ENCODE measurements at places on chromosomes 6 and 20. TPM values are rescaled to one million over a fixed set of nuclear protein-coding genes. Genes with fewer than 3 reads are reported as not detected.
A peak's percentile ranks its signal among the peaks of the same experiment; 100 is the strongest.

DNA sequence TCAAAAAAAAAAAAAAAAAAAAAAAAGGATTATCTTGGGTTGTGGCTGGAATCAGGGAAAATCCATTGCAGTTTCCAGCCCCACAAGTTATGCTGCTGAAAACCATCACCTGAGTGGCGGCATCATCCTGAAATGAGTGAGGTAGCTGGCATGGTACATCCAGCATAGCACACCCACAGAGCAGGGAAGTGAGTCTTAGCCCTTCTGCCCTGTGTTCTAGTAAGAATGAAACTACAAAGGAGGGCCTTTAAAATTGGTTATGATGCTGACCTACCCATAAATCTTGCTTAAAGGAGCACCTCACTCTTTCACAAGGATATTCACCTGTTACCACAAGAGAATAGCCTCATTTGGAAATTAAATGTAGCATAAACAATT lies 119.2 kb downstream of the NFATC2 start:
- DNase-seq = no peak

DNA sequence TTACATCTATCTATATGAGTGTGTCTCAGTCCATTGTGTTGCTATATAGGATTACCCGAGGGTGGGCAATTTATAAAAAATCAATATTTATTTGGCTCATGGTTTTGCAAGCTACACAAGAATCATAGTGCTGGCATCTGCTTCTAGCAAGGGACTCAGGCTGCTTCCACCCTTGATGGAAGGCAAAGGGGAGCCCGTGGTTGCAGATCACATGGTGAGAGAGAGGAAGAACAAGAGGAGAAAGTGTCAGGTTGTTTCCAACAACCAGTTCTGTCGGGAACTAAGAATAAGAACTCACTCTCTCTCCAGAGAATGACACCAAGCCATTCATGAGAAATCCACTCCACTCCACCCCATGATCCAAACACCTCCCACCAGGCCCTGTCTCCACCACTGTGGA lies 48.2 kb upstream of the TENT5A start:
- DNase-seq = no peak

- no peak for DNase-seq
These were observed 34.1 kb upstream of the EZR start for GRCh38 chr6:158853072-158853879.

GRCh38 chr20:44296011-44296410 lies 15.0 kb downstream of the FITM2 start:
- no peak for DNase-seq

GRCh38 chr6:131819572-131820124 lies 11.8 kb downstream of the ENPP1 start:
- no peak for DNase-seq

DNA sequence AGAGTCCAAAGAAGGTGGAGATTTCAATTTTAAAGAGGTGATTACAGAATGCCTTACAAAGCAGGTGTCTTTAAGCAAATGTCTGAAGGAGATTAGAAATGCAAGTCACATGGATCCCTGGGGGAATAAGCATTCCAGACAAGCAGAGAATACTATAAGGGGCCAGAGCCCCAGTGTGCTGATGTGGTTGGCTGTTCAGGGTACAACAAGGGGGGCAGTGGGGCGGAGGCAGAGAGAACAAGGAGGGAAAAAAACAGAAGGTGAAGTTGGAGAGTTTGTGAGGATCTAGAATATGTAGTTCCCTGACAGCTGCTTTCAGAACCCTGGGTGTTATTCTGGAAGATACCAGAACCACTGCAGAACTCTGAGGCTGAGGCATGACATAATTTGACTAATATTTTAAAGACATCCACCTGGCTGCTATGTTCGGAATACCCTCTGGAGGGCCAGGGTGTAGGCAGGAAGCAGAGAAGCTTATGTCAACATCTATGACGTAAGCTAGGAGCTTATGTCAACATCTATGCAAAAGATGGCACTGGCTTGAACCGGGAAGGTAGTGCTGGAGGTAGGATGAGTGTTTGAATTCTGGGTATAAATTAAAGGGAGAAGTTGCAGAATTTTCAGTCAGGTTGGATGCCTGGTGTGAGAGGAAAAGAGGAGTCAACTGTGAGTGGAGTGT lies 276.3 kb upstream of the AGPAT4 start:
- no peak for DNase-seq

DNA sequence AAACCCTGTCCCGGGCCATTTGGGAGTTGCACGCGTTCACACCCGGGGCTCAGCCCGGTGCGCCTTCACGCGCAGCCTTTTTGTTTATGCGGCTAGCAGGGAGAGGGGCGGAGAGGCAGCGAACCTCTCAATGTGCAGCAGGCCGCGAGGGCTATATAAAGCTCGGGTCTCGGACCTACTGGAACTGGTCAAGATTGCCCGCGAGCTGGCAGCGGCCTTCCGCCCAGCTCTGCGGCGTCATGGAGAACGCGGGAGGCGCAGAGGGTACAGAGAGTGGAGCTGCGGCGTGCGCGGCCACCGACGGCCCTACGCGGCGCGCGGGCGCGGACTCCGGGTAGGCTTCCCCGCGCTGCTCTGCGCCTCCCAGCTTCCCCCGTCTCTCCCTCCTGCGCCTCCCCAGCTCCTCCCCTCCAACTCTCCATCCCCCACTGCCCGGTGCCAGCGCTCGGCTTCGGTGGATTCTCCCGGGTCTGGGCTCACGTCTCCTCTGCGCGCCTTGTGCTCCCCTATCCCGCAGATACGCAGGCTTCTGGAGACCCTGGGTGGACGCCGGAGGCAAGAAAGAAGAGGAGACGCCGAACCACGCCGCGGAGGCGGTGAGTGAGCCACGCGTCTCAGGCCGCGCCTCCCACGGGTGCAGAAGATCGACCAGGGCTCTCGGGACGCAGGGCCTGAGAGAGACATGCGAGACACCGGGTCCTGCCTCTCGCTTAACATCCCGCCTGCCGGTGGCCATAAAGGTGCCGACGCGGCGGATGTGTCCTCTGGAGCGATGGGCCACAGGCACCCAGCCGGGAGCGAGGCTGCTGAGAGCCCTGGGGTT lies at the start of gene RIPPLY2:
Gene RIPPLY2 (plus strand): TSS at position 183 of the 823 bp plus-strand sequence. CDS start 57 bp downstream, at position 240.
- no peak for DNase-seq

DNA sequence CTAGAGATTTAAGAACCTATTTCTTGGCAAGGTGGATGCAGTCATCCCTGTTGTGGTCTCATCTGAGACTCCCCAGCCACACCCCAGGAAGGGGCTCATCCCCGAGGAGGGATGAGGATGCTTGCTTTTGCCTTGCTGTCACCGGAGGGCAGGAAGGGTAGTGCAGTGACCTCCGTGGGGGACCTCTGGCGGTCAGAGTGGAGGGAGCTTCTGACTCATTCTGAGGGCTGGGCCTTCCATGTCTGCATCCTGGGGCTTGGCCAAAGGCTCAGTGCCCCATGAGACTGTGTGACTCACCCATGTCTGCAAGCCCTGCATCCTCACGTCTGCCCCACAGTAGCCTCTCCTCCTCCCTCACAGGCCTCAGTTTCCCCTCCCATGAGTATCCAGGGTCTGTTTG lies 38.7 kb downstream of the UQCC2 start:
- peak; percentile 93 for DNase-seq

The DACT2 gene
- total RNA-seq = 0.48 TPM

The PLCG1 gene
- total RNA-seq = 66.6 TPM

Data from cardiac septum (tissue), 1 donor.